ENCODE measurements at places on chromosomes 4 and X.

DNA sequence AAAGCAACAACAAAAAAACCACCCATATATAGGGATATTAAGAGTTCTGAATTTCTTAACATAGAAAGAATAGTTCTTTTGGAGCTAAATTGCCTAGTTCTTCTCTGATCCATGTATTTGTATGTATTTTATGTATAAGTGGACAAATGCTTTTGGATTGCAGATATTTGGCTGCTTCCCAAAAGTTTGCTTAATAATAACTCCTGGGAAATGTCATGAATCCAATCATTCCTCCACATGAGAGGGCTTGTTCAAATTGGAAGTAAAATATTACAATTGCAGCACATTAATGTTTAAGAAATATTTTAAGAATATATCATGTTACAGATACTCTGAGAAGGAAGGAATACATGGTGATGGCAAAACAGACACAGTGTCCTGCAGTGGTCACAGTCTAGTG, 71.5 kb upstream of the PAGE3 start:
- DNase-seq, result no peak
- H3K4me1 ChIP-seq, result no peaks in the 10 kb centered on the region
- no peak overlapping the region for H3K27ac ChIP-seq

GRCh38 chr4:3716631-3717235, 49.5 kb upstream of the ADRA2C start:
- DNase-seq, result no peak
- peaks cover 12% of the 10 kb centered on the region for H3K27me3 ChIP-seq
- no peaks in the 10 kb centered on the region for H3K36me3 ChIP-seq

DNA sequence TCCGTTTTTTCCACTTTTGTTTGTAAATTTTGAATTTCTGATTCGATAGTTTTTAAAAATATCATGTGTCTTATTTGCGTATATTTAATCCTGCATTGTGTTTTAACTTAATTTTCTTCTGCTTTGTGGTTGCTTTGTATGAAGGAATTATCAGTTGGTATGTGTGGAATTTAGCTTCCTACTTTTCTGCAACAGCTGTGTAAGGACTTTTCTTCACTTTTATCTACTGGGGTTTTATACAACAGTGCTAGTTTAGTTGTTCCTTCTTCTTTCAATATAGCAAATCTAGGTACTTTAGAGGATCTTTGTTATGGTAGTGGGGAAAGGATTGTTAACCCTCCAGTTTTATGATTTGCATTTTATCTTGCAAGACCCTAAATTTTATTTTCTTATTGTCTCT, 410.3 kb downstream of the CCSER1 start:
- no peaks in the 10 kb centered on the region for H3K27me3 ChIP-seq
- no peak overlapping the region for H3K27ac ChIP-seq
- no peak overlapping the region for H3K4me3 ChIP-seq
- H3K4me1 ChIP-seq, result no peaks in the 10 kb centered on the region
- no peak for DNase-seq

DNA sequence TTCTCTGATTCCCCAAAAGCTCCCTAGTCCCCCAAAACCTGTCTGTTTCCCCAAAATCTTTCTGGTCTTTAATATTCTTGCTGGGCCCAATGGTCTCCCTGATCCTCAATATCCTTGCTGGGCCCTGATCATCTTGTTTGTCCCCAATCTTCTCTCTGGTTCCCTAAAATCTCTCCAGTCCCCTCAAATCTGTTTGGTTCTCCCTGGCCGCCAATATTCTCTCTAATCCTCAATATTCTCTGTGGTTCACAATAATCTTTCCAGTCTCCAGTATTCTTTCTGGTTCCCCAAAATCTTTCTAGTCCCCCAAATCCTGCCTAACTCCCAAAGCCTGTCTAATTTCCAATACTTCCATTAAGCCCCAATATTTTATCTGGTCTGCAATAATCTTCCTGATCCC, 18.5 kb downstream of the P2RY8 start:
- H3K27ac ChIP-seq, result no peak overlapping the region
- H3K4me1 ChIP-seq, result no peaks in the 10 kb centered on the region
- H3K4me3 ChIP-seq, result no peak overlapping the region

- no peaks in the 10 kb centered on the region for H3K4me1 ChIP-seq
- H3K4me3 ChIP-seq, result no peak overlapping the region
- H3K27me3 ChIP-seq, result no peaks in the 10 kb centered on the region
- peak; percentile 71 for DNase-seq
These were observed 33.6 kb upstream of the NOCT start for GRCh38 chr4:138981930-138982390.
